ENCODE measurements at places on chromosomes 12 and 14. TPM values are rescaled to one million over a fixed set of nuclear protein-coding genes. Genes with fewer than 3 reads are reported as not detected.

Gene SYCP3
- 0.48 TPM for total RNA-seq

Gene FGF6
- total RNA-seq, result not detected

- no peaks in the 10 kb centered on the region for H3K36me3 ChIP-seq
- H3K4me3 ChIP-seq, result no peak overlapping the region
- no peaks in the 10 kb centered on the region for H3K27me3 ChIP-seq
- H3K4me1 ChIP-seq, result no peaks in the 10 kb centered on the region
Observed at GRCh38 chr14:23443881-23444280, 8.4 kb upstream of the MYH7 start.

DNA sequence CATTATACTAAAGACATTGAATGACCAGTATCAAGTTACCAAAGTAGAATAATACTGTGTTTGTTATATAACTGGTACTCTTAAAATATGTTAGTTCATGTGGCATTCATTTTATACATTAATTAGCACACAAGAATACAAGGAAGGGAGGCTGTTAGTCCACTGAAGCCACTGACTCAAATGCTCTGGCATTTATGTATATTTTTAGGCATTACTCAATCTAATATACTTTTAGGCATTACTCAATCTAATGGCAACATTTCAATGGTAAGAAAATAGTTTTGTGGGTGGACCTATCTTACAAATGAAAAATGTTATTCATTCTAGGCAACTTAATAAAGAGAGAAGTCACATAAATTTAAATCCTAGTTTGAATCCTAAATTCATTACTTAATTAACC lies 874.4 kb upstream of the USP15 start:
- no peaks in the 10 kb centered on the region for H3K27me3 ChIP-seq
- no peak for DNase-seq
- no peaks in the 10 kb centered on the region for H3K36me3 ChIP-seq
- no peak overlapping the region for H3K4me3 ChIP-seq
- peaks cover 2% of the 10 kb centered on the region for H3K4me1 ChIP-seq
- H3K27ac ChIP-seq, result no peak overlapping the region

GRCh38 chr14:68394764-68395143 lies 398.1 kb downstream of the ZFP36L1 start:
- peaks cover 7% of the 10 kb centered on the region for H3K4me1 ChIP-seq
- DNase-seq, result peak; percentile 54
- H3K4me3 ChIP-seq, result no peak overlapping the region
- peak overlapping the region; percentile 62 for H3K27ac ChIP-seq
- H3K36me3 ChIP-seq, result no peaks in the 10 kb centered on the region

GRCh38 chr14:21073921-21074320 lies 3.8 kb downstream of the ARHGEF40 start:
- H3K4me3 ChIP-seq, result no peak overlapping the region
- peaks cover 2% of the 10 kb centered on the region for H3K36me3 ChIP-seq
- no peak for DNase-seq
- no peaks in the 10 kb centered on the region for H3K27me3 ChIP-seq
- no peaks in the 10 kb centered on the region for H3K4me1 ChIP-seq

DNA sequence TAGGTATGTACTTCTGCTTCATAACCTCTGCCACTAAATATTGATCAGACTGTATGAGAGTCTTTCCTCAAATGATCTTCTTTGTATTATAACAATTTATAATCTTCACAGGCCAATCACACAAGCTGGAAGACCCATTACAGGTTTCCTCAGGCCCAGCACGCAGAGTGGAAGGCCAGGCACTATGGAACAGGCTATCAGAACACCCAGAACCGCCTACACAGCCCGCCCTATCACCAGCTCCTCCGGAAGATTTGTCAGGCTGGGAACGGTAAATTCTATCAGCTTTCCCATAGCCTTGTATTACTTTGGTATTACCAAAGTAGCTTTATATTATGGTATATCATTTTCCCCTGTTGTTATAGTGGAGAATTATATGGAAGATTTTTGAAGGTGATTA lies 16.5 kb downstream of the TTC8 start:
- no peak overlapping the region for H3K4me3 ChIP-seq
- no peaks in the 10 kb centered on the region for H3K27me3 ChIP-seq
- DNase-seq, result no peak
- no peaks in the 10 kb centered on the region for H3K36me3 ChIP-seq
- H3K27ac ChIP-seq, result no peak overlapping the region

Gene OR4K15
- total RNA-seq, result not detected

DNA sequence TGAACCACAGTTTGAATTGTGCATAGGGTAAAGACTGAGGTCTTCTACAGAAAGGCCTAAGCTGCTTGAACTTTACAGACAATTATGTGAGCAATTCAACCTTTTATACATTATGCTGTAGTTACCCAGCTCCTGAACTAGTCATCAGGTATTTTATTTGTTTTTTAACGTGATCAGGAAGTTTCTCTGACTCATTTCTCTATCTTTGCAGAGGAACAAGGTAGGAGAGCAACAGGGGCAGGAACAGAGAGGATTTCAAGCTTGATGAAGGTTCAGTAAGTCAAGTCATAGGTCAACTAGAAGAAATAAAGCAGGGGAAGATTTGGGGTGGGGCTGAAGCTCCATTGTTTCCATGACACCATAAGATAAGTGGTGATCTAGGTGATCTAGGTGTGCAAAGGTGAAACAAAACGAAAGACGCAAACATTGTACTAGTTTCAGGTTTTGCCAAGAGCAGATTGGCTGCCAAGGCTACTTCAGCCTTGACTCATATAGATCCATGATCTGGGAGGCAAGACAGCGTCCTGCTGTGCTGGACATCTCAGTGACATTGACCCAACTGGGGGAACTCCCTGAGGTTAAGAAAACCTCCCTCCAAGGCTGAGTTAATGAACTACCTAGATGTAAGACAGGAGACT lies 198.1 kb downstream of the DAD1 start:
- no peak for DNase-seq
- H3K4me3 ChIP-seq, result no peak overlapping the region
- no peaks in the 10 kb centered on the region for H3K36me3 ChIP-seq

DNA sequence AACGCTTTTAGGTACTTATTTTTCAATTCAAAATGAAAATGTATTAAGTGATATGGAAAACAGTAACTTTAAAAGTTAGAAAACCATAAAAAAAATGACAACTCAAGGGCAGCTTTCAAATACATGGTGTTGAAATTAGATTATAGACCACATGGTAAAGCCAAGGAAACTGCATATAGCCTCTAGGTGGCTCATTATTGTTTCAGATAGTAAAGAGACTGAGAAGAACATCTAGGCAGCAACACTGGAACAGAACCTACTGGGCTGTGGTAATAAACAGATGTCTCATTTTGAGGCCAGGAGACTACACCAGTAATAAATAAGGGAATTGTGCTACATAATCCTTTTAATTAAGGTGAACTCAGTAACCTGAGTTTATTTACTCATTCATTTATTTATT lies 13.0 kb downstream of the FBXO33 start:
- H3K27me3 ChIP-seq, result no peaks in the 10 kb centered on the region
- H3K4me1 ChIP-seq, result no peaks in the 10 kb centered on the region
- no peak overlapping the region for H3K27ac ChIP-seq
- no peak overlapping the region for H3K4me3 ChIP-seq
- no peak for DNase-seq
- H3K36me3 ChIP-seq, result no peaks in the 10 kb centered on the region

Data from aorta (tissue), 5 donors.